Hematopoietic multipotent progenitor cell treated with erythropoietin and hydrocortisone succinate and interleukin-3 and kit ligand, for 8 days (in vitro differentiated cells): ENCODE measurements at places on chromosomes 3 and 15.

DNA sequence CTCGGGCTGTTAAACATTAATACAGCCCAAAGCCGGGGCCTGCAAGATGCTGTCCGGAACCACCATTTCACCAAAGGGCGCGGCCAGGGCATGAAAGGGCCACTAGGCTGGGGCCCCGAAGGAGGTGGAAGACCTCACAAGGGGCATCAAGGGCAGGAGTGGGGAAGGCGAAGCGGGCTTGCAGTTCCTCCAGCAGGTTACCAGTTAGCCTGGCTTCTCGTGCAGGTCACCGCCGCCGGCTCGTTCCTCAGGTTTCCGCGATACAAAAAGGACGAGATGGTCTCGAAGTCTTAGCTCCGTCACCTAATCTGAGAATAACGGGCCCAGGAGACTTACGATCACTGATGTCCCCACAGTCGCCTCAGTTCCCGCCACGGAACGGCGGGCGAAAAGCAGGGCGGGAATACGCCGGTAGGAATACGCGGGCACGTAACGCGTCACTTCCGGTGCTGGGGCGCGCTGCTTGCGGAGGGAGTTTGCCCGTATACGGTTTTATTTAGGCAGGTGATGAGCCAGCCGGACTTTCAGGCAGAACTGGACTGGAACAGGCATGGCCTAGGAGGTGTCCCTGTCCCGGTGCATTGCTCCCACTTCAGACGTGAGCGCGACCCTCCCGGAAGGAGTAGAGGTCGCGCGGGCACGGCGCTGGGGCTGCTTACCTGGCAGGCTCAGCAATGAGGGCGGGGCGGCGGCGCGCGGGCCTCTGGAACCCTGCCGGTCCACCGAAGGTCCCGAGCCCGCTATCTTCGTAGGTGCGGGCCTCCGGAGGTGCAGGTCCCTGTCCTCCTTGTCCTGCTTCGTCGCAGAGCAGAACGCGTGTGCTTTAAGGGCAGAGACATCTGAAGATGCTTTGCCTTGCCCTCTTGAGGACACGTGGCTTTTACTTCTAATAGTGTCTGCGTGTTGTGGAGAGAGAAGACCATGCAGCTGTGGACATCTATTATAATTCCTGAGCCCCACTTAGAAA lies at the start of gene RFC4:
RFC4 (minus strand) TSS at position 394 of the 967 bp plus-strand sequence. CDS start 1,769 bp downstream, outside the sequence.
- peak; percentile 92 for DNase-seq

GRCh38 chr3:182294256-182294655 lies 499.0 kb upstream of the ATP11B start:
- DNase-seq = no peak

DNA sequence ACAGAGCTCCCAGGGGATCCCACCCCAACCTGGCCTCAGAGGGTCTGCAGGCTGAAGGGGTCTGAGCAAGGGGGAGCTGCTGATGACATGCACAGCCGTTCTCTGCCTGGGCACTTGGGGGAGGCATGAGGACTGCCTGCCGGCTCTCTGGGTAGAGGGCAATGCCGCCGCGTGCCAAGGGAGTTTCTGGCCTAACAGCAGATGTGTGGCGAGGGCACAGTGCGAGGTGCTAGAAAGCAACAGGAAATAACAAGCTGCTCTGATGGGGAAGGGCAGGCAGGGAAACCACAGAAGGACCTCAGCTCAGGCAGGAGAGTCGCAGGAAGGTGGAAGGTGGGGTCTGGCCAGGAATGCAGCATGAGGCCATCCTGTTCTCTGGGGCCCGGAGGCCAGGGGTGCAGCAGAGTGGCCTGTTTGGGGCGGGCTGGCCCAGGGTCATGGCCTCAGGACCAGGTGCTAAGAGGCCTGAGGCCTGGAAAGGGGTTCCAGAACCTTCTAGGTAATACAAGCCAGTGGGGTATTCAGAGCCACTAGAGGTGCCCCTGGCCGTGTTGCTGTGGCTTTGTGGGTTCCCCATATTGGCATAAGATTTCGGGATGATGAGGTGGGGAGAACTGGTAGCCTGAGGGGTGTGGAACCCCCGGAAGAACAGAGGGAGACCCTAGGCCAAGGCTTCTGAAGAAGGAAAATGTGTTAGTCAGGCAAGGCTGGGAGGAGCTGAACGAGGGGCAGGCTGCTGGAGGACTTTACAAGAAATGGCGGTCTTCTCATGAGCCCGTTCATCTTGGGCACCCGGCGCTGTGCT lies 41.2 kb downstream of the RGMA start:
- DNase-seq = no peak

DNA sequence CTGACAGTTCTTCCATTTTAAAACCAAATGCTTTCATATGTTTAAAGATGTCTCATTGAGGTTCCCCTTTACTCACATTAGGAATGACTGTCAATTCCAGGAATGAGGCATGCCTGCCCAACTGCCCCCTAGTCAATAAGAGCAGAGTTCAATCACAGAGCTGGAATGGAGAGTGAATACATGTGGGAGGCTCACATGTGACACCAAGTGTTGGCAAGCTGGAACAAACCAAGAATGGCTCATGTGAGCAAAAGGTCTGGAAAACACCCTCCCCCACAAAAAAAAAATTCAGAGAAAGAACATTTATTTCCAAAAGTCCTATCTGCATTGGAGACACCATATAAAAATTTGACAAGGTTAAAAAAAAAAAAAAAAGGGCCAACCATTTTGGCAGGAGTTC lies 3.7 kb downstream of the PBRM1 start:
- peak; percentile 77 for DNase-seq

GRCh38 chr3:120119846-120120510 lies 25.7 kb upstream of the GSK3B start:
- DNase-seq = no peak

DNA sequence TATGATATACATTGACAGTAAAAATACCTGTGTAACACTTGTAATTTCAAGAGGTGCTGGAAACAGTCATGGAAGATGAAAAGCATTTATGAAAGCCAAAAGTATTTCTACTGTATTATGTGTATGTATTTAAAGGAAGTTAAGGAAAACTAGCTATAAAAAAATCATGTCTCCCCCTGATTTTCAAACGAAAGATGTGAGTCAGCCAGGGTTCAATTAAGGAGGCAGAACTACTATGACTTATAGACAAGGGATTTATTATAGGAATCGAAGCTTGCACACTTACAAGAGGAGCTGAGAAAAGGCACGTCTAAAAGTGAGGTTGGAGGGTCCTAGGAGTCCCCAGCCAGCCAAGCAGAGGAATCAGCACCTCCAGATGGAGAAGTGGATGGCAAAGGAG lies 119.4 kb downstream of the SUCLG2 start:
- DNase-seq = no peak

DNA sequence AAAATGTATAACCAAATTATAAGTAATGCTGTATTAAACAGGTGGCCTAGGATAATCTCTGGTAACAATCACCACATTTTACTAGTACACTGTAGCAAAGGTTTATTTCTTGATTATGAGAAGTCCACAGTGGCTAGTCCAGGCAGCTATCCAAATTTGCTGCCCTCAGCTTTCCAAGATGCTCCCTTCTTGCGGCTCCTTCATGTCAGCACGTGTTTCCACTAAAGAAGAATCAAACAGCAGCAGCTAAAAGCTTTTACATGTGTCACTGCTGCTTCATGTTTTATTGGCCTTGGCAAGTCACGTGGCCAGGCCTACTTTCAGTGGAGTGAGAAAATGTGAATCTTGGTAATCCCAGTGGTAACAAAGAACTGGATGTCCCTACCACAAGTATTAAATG lies 5.6 kb upstream of the RBMS3 start:
- DNase-seq = no peak

DNA sequence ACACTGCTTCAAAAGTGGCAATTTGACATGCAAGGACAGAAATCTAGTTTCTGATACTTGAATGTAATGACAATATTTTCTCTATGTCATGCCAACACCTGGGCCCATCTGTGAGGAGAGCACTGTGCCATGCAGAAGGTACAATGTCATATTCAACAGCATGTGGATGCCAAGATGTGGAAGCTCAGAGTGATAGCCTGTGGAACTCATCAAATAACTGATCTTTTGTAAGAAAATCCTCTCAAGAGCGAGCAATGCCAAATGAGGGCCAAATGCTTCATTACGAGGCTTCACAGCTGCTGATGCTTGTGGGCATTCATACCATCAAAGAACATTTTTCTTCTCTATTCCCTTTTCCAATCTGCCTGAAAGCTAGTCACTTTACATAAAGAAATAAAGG lies 95.1 kb downstream of the ROBO1 start:
- no peak for DNase-seq

- DNase-seq = peak; percentile 90
Measured at GRCh38 chr3:50610181-50610971, 1.2 kb downstream of the CISH start.

- peak; percentile 83 for DNase-seq
Measured at GRCh38 chr3:152197937-152198336, 70.8 kb upstream of the MBNL1 start.

- DNase-seq = no peak
Measured at GRCh38 chr3:132448216-132448961, 31.1 kb downstream of the DNAJC13 start.

- DNase-seq = no peak
Measured at GRCh38 chr3:146664403-146664802, 59.3 kb upstream of the PLSCR5 start.

DNA sequence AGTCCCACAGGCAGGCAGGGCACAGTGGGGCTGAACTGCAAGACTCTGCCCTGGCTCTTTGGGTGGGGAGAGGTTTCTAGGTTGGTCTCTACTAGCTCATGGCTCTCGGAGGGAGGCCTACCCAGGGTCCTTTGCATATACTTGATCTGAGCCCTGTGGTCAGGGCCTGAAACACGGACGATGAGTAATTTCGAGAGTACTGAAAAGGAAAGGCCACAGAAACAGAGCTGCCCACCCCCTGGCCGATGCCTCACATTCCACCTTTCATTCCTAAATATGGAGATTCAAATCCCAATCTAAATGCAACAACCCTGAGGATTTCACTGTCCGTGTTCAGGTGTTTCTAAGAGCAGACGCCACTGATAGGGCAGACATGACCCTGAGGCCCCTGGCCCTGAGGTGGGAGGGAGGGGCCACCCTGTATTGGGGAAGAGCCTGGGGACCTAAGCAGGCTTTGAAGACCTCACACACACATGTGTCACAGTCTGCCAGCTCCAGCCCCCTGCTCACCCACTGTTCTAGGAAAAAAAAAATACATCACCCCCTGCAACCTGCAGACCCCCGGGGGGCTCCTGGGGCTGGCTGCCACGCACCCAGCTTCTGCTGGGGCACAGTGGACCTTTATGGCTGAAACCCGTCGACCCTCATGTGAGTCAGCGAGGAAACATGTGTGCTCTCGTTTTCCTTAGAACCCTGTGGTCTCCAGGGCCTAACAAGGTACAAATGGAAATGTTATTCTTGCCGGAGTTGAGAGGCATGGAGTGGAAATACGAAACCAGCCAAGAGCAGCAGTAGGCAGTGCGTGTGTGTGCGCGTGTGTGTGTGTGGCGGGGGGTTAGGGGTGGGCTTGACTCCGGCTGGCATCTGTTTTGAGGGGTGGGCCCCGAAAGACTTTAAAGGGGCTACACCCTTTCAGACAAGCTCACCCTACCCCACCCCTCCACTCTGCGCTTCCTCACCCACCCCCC lies 112.7 kb downstream of the CHSY1 start:
- no peak for DNase-seq

- DNase-seq = no peak
Measured at GRCh38 chr3:156586905-156587759, 32.2 kb upstream of the SSR3 start.

DNA sequence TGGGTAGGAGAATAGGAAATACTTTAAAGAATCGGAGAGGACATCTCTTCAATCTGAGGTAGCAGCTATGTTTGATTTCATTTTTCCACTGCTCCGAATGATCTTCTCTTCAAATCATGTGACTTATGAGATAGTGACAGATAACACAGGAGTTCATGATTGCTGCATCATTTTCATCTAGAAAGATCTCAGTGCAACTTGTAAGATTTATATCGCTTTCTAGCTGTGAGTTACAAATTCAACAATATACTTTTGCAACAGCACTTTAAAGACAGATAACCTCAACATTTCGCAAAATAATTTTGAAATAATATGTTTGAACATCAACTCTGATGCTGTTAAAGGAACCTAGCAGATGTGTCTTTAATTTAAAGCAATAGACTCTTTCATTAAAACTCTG lies 99.9 kb upstream of the CCDC80 start:
- DNase-seq = peak; percentile 16

DNA sequence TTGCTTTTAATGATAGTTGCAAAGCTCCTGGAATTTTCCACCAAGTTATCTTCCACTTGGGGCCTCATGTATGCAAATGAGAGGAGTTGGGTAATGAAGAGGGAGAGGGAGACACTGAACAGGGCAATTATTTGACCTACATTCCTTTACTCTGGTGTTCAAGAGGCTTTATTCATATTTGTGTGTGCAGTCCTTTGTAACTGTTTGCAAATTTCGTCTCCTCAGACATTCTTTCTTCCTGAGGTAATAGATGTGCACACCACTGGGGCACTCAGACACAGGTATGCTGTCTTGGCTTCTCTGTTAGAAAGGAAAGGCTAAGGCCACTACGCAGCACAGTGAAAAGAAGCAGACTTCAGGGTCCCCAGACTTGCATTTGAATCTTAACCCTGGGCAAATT lies 189.7 kb upstream of the IL12A start:
- no peak for DNase-seq

DNA sequence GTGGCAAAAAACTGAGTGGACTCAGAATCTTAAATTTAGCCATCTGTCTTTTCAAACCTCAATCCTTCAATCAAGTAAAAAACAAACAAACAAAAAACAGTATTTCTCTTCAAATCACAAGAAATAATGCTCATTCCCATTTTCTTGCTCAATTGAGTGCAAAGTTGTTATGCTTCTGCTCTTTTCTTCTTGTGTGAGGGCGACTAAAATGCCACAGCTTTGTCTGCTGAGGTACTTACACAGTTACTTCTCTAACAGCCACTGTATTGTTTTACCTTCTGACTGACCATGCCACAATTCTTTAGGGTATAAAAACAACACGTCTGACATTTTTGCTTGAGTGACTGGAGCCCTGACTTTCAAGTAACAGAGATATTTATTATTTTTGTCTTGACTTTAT lies 617.4 kb downstream of the NAALADL2 start:
- DNase-seq = no peak

GRCh38 chr3:98985431-98985830 lies 83.9 kb upstream of the DCBLD2 start:
- DNase-seq = no peak

DNA sequence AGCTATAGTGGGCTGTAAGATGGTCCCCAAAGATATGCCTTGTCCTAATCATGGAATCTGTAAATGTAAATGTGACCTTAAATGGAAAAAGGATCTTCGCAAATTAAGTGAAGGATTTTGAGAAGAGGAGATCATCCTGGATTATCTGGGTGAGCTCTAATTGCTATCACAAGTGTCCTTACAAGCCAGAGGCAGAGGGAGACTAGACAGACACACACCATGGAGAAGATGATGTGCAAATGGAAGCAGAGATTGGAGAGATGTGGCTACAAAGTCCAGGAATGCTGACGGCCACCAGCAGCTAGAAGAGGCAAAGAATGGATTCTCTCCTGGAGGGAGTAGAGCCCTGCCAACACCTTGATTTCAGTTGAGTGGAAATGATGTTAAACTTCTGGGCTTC lies 102.3 kb upstream of the PROK2 start:
- DNase-seq = no peak

GRCh38 chr3:18007980-18008379 lies 265.5 kb upstream of the TBC1D5 start:
- no peak for DNase-seq
